ENCODE measurements at places on chromosomes 1 and 21. TPM values are rescaled to one million over a fixed set of nuclear protein-coding genes. Genes with fewer than 3 reads are reported as not detected.

DNA sequence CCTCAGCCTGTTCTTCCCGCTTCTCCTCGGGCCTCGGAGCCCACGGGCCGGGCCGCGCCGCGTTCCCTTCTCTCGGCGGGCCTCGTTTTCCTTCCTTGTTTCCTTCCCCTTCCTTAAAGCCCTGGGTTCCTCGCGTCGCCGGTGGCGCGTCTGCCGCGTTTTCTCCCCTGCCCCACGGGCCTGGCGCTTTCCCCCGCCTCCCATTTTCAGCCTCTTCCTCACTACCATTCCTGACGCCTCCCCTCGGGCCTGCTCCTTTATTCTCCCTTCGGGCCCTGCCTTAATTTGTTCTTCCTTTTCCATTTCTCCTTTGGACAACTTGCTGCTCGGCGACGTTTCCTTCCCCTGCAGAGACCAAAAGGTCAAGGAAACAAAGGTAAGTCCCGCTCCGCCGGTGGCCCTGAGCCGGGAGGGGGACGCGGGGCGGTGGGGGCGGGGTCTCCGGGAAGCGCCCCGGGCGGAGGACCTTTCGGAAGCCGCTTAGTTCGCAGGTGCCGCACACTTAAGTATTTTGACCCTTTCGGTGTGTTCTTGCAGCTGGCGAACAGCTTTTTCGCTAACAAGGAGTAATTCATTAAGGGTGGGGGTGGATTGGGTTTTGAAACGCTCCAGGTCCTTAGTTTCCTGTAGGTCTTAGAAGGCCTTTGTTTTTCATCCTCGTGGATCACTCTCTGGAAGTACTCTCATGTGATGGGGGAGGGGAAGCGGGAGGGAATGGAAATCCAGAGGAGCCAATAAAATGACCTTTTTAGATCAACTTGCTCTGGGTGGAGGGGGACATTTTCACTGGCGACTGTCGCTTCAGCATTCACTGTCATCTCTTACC is 780 bp downstream of the YTHDF2 start:
- peak; percentile 43 for DNase-seq

- DNase-seq, result no peak
These were observed 20.2 kb upstream of the ZNF436 start for GRCh38 chr1:23389837-23390321.

DNA sequence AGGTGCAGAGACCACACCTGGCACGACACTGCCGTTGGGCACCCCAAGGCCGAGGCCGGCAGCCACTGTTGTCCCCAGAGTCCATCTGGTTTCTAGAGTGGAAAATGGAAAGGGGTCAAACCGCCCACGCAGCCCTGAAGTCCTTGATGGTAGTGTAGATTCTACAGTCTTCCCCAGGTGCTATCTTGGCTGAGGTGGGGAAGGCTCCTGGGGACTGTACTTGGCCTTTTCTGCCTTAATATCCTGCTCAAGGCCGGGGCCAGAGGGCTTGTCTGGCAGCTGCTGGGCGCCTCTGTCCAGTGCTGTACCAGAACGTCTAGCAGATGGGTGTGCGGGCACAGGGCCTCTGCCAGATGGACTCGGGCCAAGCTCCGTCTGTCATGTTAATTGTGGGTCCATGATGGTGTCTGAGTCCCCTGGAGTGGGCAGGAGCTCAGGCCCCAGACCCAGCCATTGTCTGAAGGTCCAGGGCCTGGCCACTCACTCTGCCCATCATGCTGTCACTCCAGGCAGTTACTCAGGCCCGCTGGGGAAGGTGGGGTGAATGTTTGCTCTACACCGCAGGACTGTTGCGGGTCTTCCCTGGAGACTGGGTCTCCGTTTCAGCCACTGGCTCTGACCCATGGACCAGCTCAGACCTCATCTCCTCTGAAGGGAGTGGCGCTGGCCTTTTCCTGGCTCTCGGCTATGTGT is 161.9 kb upstream of the COL6A1 start:
- no peak for DNase-seq

GRCh38 chr1:19569786-19570185 is 74.3 kb upstream of the NBL1 start:
- no peak for DNase-seq

DNA sequence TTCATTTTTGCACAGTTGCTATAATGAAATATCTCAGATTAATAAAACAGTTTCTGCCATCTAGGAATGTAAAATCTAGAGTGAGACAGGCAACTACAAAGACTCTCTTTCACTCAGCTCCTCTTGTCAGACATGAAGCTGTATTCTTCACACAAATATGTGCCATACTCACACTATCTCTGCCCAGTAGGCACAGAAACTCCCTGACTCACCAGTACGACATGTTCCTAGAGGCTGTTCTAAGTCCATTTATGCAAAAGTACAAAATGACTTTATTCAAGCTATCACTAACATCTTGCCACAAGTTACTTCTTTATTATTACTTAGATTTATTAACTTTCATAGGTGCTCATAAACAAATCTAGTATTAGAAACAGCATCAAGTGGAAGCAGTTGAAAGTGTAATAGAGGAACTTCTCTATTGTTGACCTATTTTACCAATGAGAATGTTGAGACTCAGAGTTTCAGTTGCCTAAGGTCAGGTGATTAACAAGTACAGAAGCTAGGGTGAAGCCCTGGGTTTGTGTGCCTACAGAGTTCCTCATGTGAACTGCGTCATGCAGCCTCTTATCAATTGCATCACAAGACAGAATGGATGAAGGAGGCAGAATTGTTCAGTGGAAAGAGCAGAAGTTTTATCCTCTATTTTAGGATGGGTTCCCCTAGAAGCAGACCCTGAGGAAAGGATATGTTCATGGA is 98.9 kb downstream of the RGS2 start:
- DNase-seq, result no peak

- DNase-seq, result no peak
These were observed 4.7 kb downstream of the SLC35F3 start for GRCh38 chr1:233909195-233909594.

Gene NBPF3
- 4.2 TPM for total RNA-seq

DNA sequence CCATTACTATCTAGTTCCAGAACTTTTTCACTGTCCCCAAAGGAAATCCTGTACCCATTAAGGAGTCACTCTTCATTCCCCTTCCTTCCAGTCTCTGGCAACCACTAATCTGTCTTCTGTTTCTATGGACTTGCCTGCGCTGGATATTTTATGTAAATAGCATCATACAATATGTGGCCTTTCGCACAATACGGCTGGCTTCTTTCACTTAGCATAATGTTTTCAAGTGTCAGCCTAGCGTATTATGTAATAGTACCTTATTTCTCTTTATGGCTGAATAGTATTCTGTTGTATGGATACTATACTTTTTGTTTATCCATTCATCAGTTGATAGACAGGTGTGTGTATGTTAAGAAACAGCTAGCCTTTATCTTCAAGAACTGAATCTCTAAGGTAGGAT is 14.3 kb downstream of the ATF3 start:
- no peak for DNase-seq

Data from left ventricle myocardium superior (tissue), 1 donor.